ENCODE measurements at places on chromosomes 3 and 15.
A peak's percentile ranks its signal among the peaks of the same experiment; 100 is the strongest.

GRCh38 chr3:14725564-14726440, 50.9 kb downstream of the C3orf20 start:
- DNase-seq, result peak; percentile 37

DNA sequence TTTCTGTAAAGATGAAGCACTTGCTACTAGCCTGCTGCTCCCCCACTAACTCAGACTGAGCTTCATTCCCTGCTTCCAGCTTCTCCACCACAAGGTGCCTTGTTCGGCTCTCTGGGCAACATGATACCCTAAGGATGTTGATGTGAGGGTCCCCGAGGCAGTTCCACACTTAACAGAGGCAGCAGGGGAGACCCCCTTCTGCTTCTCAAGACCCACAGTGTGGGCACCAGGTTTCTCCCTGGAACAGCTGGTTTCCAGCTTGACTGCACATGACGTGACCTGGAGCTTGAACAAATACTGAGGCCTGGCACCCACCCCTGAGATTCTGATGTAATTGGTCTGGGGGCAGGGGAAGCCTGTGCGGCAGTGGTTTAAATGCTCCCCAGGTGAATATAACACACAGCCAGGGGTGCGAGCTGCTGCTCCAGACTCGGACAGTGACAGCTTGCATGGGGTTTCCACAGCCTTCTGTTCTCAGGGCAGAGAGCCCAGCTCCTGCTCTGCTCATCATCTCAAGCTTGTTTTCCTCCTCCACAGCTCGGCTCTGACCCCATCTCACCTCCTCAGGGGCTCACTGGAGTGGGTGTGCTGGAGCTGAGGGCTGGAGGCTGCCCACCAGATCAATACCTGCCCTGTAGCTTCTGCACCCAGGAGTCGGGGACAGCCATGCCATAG, 95.0 kb upstream of the HACD2 start:
- no peak for DNase-seq

GRCh38 chr3:21734746-21735145, 16.3 kb downstream of the ZNF385D start:
- no peak for DNase-seq

DNA sequence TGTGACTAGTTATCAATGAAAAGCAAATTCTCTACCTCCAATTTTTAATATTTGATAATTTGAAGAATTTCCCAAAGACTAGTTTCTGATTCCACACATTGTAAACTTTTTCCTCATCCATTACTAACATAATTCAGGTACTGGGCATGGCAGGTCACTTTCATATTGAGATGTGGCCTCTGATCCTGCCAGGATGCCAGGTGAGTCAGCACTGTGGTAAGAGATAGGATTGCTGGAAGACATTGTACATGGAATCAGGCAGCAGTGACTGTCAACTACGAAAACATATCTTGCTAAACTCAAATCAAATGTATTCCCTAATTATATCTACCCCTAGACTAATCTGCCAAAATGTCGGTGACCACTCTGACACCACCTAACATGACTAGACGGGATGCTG, 33.2 kb upstream of the POU1F1 start:
- DNase-seq, result no peak

GRCh38 chr3:128521715-128522114, 28.7 kb upstream of the GATA2 start:
- DNase-seq, result no peak

GRCh38 chr3:102390171-102390864, 44.5 kb upstream of the ZPLD1 start:
- no peak for DNase-seq

DNA sequence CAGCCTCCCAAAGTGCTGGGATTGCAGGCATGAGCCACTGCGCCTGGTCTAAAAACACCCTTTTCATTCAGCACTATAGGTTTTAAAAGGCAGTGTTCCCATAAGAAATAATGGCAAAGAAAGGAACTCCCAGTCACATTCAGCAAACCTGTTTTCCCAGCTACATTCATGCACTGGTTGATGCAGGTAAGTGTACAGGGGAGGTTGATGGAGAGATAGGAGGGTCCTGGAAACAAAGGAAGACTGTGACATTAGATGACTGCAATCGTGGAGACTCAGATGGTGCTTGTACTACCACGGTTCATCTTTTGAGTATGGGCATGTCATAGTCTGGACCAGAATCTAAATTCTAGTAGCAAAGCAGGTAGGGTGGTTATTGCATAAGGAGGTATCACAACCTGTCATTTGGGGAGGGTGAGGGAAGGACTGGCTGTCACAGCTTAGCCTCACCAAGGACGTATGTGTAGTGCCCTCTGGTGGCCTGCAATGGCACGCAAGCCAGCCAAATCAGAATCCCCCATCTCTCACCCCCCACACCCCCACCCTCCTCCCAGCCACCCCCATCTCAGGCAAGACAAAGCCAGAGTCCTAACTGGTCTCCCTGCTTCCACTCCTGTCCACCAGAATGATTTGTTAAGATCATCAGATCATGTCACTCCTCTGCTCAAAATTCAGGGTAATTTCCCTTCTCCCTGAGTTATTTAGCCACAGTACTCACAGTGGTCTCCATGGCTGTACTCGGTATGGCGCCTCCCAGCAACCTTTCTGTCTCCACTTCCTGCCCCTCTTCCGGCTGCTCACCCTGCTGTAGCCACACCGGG, 28.8 kb upstream of the UBL7 start:
- DNase-seq, result peak; percentile 56

GRCh38 chr15:88658070-88658965, 19.5 kb downstream of the ISG20 start:
- peak; percentile 6 for DNase-seq

GRCh38 chr3:19432669-19433068, 284.4 kb downstream of the KCNH8 start:
- DNase-seq, result no peak

GRCh38 chr3:50604628-50605588, 6.7 kb downstream of the CISH start:
- peak; percentile 74 for DNase-seq

DNA sequence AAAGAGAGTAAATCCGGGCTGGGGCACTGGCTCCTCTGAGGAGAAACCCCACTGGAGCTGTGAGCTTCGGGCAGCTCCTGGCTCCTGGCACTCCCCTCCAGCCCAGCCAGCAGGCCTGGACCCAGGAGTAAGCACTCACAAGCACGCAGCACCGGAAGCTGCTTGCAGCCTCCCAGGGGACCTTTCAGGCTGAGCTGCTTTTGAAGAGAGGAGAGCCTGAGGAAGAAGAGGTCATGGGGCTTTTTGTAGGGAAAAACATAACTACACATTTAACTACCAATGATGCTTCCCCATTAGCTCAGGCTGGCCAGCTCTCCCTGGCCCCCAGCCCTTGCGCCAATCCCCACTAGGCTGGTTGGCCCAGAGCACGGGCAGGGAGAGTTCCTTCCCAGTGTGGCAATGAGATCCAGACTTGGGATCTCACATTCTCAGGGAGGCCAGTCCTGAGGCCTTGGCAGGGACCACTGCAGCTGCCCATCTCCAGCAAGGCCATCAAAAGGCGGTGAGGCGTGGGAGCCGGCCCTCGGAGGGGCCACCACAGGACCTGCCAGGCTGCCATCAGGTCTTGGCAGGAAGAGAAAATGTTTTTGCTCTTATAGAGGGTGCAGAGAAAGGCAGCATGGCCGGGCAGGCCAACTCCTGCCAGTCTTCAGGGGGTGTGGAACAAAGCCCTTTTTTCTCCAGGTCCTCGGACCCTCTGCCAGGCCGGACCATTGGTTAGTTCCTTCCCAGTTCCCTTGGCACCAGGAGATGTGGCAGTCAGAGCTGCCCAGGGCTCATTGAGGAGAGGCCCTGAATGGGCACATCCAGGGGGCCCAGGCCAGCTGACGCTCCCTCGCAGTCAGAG, 41.5 kb upstream of the MFGE8 start:
- DNase-seq, result no peak

GRCh38 chr15:72487070-72487797, 13.1 kb downstream of the ARIH1 start:
- DNase-seq, result no peak

- DNase-seq, result no peak
Observed at GRCh38 chr3:195715134-195715533, 5.6 kb upstream of the MUC20 start.

DNA sequence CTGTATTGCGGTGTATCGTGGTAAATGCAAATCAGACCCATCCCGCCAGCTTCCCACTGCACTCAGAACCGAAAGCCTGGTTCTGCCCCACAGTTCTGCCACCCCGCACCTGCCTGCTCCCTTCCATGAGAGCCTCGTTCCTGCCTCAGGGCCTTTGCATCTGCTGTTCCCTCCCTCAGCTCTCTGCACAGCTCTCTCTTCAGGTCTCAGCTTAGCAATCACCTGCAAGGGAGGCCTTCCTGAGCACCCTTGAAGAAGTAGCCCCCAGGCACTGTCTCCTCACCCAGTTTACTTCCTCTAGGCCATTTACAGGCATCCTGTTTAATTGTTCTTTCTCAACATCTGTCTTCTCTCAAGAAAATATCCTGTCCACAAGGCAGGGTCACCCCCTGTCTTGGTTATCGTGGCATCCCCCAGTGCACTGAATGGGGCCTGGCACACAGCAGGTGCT, 13.3 kb upstream of the IQSEC1 start:
- DNase-seq, result no peak

DNA sequence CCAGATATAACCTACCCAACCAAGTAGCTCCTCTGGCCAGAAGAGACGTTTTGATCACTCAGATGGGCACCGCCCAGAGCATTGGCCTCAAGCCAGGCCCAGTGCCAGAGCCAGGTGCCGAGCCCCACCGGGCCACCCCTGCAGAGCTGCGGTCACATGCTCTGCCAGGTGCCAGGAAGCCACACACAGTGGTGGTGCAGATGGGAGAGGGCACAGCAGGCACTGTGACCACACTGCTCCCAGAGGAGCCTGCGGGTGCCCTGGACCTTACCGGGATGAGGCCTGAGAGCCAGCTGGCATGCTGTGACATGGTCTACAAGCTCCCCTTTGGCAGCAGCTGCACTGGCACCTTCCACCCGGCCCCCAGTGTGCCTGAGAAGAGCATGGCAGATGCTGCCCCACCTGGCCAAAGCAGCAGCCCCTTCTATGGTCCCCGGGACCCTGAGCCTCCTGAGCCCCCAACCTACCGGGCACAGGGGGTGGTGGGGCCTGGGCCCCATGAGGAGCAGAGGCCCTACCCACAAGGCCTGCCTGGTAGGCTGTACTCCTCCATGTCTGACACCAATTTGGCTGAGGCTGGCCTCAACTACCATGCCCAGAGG, 19.1 kb upstream of the APEH start:
- DNase-seq, result no peak

GRCh38 chr3:146974001-146974400, 368.9 kb upstream of the PLSCR5 start:
- no peak for DNase-seq

DNA sequence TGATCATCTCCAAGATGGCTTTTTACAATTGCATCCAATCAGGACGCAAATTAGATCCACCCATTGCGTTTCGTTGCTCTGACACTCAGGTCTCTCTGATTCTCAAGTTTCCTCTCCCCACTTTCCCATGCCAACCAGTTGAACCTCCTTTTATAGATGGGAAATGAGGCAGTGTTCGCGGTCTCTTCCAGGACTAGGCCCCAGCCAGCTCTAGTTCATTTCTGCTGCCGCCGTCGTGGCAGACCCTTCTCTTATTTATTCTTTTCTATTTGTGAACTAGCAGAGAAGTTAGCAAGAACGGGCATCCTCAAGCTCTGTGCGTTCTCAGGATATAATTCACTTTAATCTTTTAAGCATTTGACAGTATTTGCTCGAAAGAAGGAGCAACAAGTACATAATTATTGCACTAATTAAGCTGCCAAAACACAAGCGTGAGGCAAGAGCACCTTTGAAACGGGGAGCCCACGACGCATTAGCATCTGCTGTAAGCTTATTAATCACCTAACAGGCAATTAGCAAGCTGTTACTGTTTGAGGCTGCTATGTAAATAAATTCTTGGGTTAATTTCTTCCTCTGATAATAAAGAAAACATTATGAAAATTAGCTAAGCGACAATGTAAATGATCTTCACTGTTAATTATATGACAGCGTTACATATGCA, 246.4 kb upstream of the TLE3 start:
- no peak for DNase-seq

DNA sequence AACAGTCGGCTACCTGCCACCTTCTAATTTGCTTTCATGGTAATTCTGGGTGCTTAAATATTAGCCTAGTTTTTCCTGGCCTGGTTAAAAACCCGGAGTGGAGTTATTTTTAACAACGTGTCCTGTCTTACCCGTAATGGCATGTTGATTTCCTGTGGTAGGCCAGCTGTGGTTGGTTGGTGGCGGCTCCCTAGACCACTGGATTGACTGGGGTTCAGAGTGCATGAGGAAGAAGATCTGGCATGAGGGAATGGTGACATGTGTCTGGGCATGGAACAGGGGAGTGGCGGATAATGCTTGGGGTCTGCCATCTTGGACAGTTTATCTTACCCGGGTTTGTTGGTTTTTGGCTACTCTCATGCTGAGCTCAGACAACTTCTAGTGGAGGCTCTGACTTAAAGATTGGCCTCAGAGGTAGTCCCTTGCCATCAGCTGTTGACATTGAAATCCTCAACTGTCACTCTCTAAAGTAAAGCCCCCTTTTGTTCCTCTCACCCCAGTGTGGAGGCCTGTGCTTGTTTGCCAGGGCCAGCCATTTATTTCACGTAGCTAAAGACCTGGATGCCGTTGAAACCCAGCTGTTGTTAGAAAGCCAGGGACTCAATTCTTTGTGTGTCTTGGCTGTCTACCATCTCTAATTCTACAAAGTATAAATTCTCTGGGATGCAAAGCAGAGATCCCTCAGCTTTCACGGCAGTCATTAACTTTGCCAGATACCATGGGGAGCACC, 81.6 kb downstream of the DNASE1L3 start:
- DNase-seq, result no peak

- DNase-seq, result no peak
Observed at GRCh38 chr3:125961289-125961589, 7.7 kb upstream of the ROPN1B start.

DNA sequence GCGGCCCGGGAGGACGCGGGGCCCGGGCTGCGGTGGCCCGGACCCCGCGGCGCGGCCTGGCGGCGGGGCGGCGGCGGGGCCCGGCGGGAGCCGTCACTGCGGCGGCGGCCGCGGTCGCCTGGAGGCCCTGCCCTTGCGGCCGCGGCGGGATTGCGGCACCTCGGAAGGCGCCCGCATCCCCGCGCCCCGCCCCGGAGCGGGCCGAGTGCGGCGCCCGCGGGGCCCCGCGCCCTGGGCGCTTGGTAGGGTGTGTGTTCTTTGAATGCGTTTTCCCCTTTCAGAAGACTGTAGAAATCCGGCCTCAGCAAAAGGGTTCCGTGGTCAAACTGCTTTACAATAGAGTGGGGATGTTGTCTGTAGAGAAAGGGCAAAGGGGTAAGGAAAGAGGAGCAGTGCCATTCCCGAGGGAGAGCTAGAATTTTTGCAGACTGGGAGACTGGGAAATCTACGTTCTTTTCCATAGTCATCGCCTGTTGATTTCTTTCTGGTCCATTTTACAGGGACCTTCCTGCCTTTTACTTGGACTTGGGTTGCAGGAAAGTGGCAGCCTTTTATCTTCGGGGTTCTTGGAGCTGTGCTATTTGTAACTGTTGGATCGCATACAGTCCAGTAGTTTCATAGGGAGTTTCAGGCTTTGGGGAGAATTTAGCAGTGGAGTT, 630 bp downstream of the SNRK start:
- no peak for DNase-seq

All from testis (tissue), 5 donors.